Psoas muscle (tissue), 8 donors: ENCODE measurements at places on chromosomes 12 and 14. TPM values are rescaled to one million over a fixed set of nuclear protein-coding genes. Genes with fewer than 3 reads are reported as not detected.

- no peak within 1 kb of the TSS for H3K27ac ChIP-seq
- no peaks in the 10 kb centered on the region for H3K4me1 ChIP-seq
- H3K27me3 ChIP-seq, result peaks cover 21% of the 10 kb centered on the region
- DNase-seq, result peak; percentile 42
These were observed at the start of gene PLEK2 for GRCh38 chr14:67411820-67412421. TSS of gene PLEK2 (minus strand) at chr14:67412165. CDS start at chr14:67412059, 106 bp downstream.

The DENND5B gene
- 24.3 TPM for total RNA-seq

DNA sequence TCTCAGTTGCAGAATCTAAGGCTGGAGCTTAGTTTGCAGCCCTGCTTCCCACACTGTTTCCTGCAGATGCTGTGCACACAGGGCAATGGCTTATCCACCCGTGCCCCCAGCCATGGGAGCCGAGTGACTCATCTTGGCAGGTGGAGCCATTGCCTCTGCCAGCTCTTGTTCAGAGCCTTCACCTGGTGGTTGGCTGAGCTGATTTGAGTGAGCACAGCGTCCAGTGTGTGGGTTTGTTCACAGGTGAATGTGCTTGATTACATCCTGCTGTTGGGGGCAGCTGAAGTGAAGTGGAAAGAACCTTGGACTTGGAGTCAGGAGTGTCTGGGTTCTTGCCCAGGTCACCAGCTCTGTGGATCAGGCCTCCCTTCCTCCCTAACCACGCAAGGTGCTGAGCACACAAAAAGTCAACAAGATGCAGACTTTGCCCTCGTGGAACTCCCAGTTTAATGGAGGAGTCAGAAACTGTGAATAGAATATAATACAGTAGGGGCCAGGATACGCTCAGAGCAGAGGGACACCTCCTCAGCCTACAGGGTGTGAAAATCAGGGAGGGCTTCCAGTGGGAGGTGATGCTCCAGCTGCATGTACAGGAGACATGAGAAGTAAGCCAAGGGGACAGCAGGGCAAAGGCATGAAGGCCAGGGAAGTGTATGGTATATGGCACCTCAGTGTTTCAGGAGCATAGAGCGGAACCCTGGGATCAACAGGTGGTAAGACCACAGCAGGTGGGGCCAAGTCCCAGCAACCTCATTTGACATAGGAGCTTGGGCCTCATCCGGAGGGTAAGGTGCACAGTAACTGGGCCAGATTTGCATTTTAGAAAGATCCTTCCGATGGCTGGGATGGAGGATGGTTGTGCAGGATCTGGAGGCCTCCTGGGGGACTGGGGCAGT lies 22.8 kb downstream of the JDP2 start:
- no peak overlapping the region for H3K4me3 ChIP-seq
- H3K4me1 ChIP-seq, result peaks cover 98% of the 10 kb centered on the region
- peak; percentile 71 for DNase-seq
- H3K27ac ChIP-seq, result peak overlapping the region; percentile 30
- H3K27me3 ChIP-seq, result no peaks in the 10 kb centered on the region
- peaks cover 11% of the 10 kb centered on the region for H3K36me3 ChIP-seq

- H3K4me3 ChIP-seq, result no peak overlapping the region
- H3K36me3 ChIP-seq, result no peaks in the 10 kb centered on the region
- peak overlapping the region; percentile 36 for H3K27ac ChIP-seq
- H3K4me1 ChIP-seq, result peaks cover 49% of the 10 kb centered on the region
These were observed 27.9 kb downstream of the ACTN1 start for GRCh38 chr14:68951035-68951797.

DNA sequence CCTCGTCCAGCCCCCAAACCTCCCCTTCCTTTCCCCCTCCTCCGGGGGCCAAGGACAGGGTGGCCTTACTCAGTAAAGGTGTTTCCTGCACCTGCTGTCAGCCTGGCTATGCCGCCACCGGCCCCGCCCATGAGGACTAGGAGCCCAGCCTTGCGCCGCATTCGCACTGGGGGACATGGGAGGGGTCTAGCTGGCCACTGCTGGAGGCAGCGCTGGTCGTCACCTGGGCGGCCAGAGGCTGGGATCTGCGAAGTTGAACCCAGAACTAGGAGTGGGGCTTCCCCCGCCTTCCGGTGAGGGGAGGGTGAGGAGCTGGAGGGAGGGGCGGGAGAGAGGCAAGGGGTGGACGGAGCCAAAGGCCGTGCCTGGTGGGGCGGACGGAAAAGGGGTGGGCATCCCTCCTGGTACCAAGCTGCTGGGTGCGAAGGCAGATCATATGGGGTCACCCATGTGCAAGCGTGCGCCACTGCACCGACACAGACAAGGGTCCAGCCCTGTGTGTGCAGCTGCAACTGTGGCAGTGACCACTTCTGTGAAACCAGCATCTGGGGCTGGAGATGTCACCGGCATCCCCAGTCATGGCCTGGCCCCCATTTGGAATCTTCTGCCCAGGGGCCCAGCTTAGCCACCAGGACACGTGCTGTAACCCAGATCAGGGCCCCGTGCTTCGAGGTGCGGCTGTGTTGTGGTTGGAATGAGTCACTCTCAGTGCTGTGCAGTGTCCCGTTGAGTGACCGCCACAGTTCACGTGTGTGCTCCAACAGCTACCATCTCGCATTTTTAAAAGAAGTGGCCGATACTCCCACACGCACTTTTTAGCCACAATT lies 8.5 kb downstream of the AMN start:
- H3K36me3 ChIP-seq, result peaks cover 2% of the 10 kb centered on the region
- H3K4me1 ChIP-seq, result peaks cover 13% of the 10 kb centered on the region
- H3K27me3 ChIP-seq, result peaks cover 38% of the 10 kb centered on the region
- H3K4me3 ChIP-seq, result no peak overlapping the region
- no peak overlapping the region for H3K27ac ChIP-seq

The CCDC38 gene
- total RNA-seq, result not detected

DNA sequence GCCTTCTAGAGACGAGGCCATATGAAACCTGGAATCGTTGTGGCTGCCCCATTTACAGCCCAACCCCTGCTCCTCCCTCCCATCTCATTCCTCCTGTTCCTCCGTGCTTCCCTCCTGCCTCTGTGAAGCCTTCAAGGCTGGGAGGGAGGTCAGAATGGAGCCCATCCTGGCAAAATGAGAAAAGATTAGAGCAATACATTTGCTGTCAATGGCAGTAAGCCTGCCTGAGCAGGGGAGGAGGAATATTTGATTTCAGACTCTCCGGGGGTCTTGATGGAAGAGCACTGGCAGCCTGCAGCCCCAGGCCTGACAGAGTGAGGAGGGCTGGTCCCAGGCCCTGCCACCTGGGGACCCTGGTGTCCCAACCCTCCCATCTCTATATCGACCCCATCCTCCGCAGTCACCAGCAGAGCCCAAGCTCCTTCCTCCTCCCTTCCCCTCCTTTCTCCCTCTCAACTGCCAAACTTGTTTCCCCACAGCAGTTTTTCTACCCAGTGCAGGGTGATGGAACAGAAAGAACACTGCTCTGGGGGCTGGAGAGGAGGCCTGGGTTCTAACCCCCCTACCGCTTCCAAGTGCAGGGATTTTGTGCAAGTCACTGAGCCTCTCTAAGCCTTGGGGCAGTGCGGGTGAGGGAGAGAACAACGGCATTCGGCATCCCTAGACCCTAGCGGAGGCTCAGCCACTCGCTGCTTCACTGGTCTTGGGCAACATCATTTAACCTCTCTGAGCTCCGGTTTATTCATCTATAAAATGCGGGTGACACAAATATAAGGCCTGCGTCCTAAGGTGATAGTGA lies 16.0 kb upstream of the RACGAP1 start:
- H3K27me3 ChIP-seq, result no peaks in the 10 kb centered on the region
- no peak for DNase-seq
- H3K4me1 ChIP-seq, result no peaks in the 10 kb centered on the region
- H3K4me3 ChIP-seq, result no peak overlapping the region
- no peak overlapping the region for H3K27ac ChIP-seq
- no peaks in the 10 kb centered on the region for H3K36me3 ChIP-seq

GRCh38 chr14:89430391-89431236 lies 13.6 kb upstream of the FOXN3 start:
- DNase-seq, result no peak
- H3K27ac ChIP-seq, result peak overlapping the region; percentile 70
- no peaks in the 10 kb centered on the region for H3K27me3 ChIP-seq
- no peaks in the 10 kb centered on the region for H3K36me3 ChIP-seq

DNA sequence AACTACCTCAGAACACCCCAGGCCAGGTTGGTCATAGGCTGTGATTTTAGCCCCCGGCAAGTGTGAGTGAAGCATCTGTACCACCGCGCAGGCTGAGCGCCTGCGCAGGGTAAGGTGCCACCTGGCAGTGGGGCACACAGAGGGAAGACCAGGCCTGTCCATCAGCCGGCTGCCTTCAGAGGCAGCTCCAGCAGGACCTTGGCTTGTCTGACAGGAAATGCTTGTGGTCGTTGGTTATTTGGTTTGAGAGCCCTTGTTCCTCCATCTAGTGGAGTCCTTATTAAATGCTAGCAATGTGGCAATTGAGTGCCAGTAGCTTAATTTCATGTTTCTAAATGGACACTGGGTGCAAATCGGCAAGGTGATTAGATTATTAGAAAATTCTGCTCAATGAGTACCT lies 27.5 kb downstream of the SLC25A29 start:
- H3K36me3 ChIP-seq, result no peaks in the 10 kb centered on the region
- H3K27ac ChIP-seq, result peak overlapping the region; percentile 9
- no peak for DNase-seq
- H3K27me3 ChIP-seq, result no peaks in the 10 kb centered on the region

The TSPAN11 gene
- not detected for total RNA-seq

The MYO1H gene
- 0.10 TPM for total RNA-seq

DNA sequence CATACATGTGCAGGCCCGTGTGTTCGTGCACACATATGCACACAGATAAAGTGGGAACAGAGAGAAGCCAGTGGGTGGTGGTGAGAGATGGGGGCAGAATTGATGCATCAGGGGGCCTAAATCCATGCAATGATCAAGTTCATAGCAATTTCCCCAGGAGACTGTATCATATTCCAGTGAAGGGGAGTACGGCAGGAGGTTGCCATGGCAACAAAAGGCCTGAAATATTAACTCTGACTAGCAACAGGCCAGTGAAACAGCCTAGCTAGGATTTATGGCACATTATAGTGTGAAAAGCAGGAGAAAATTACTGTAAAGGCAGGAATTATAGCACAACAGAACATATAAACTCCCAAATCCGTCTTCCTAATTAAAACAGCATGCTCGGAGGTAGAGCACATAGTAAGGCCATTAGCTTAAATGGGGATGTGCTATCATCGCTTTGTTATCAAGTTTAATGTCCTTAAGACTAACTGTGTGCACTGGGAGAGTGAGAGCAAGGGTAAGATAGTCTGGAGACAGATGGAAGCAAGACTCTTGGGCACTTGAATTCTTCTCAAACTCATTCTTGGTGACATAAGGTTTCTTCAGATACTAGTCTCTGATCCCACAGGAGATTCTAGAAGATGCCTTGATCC lies 806.3 kb downstream of the DIO2 start:
- H3K4me3 ChIP-seq, result no peak overlapping the region
- H3K27ac ChIP-seq, result no peak overlapping the region

DNA sequence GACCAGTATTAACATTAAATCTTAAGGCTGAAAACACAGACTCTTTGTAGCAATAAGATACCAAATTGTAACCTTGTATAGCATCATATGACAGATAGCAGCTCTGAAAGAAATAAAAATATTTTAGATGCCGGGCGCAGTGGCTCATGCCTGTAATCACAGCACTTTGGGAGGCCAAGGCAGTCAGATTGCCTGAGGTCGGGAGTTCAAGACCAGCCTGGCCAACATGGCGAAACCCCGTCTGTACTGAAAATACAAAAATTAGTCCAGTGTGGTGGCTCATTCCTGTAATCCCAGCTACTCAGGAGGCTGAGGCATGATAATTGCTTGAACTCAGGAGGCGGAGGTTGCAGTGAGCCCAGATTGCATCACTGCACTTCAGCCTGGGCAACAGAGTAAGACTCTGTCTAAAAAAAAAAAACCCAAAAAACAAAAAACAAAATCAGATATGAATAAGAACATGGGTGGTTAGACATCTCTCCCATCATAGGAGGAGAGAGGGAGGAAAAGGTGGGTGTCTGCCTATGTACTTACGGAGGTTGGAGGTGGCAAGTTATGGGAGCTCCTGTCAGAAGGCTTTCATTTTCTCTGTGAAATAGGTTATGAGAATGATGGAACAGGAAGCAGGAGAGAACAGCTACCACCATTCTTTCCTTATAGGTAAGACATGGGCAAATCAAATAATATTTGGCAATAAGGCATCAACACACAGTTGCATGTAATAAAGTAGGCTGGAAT lies 7.6 kb upstream of the HEBP1 start:
- no peaks in the 10 kb centered on the region for H3K36me3 ChIP-seq
- no peak for DNase-seq
- H3K4me3 ChIP-seq, result no peak overlapping the region

The TMEM179 gene
- total RNA-seq, result not detected

The EMP1 gene
- 49.8 TPM for total RNA-seq

The MRPS35 gene
- total RNA-seq, result 51.8 TPM
